Heart left ventricle (tissue), 16 donors: ENCODE measurements at places on chromosomes 1 and 21.

DNA sequence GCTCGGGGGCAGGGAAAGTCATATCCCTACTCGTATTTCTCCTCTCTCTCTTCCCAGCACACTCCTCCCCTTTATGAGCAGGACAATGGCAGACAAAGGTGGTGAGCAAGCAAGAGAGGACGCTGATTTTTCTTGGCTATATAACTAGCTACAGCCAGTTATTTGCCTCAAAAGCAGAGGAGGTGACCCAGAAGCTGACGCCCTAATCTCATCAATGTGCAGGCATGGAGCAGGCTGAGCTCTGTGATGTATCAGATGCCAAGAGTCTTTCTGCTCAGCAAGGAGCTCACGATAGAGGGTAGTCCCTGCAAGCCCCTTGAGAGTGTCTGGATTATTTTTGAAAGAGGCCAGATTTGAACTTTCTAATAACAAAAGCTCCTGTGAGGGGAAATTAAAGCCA is 75.5 kb downstream of the ASTN1 start:
- no peak for DNase-seq

DNA sequence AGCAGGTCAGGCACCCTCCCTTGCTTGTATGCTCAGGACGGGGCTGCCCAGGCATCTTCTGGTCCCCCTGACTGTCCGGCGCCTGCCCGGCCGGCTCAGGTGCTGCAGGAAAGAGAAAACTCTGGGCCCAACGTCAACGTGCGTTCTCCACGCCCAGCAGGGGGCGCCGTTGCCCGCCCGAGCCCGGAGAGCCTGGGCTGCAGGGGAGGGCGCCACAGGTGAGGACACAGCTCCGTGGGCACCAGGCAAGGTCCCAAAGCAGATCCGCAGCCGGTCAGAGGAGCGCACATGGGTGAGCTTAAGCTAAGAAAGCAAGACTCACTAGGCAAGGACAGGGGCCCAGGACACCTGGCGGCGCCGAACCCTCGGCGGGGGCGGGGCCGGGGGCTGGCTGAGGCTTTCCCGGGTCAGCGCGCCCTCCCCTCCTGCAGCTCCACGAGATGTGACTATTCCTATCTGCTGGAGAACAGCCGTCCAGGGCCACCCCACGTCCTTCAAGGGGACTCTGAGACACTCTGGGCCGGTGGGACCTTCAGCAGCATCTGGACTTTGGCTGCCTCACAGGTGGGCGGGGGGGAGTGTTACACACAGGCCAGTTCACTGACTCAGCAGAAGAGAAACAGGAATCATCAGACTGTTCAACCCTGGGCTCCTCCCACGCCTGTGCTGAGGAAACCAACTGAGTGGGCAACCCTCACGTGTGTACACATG is 29.3 kb downstream of the KRTAP10-1 start:
- peak; percentile 30 for DNase-seq

- DNase-seq: no peak
These were observed 41.4 kb upstream of the LMX1A start for GRCh38 chr1:165397944-165398343.

DNA sequence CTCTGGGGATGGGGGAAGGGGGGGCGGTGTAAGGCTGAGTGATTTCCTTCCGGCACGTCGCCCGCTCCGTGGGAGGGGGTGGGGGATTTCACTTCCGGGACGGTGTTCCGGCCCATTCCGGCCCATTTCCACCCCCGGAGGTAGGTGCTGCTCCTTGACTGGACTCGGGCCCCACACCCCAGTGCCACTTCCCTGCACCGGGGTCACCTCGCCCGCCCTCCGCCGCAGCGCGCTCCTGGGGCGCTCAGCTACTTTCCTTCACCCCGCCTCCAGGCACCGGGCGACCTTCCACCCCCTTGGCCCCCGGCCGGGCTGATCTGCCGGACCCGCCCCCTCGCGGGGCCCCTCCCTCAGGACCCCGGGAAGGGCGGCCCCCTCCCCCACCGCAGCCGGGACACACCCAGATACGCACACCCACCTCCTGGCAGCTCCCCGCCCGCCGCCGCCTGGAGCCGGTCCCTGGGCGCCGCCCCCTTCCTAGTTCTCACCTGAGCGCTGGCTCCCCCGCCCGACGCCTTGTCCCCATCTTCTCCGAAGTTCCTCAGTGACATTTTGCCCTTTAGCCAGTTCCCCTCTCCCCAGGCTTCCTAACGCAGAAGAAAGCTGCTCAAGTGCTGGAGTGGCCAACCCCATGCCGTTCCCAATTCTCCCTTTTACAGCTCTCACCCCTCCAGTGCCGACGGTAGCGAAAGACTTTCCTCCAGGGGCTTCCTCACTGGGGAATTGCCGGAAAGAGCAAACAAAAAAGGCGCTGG is at the start of gene ZBTB37:
TSS of gene ZBTB37 (plus strand) at position 115 of the 755 bp plus-strand sequence. CDS start 1,846 bp downstream, outside the sequence.
- DNase-seq: peak; percentile 89

GRCh38 chr1:12587981-12588640 is 29.9 kb downstream of the DHRS3 start:
- no peak for DNase-seq

DNA sequence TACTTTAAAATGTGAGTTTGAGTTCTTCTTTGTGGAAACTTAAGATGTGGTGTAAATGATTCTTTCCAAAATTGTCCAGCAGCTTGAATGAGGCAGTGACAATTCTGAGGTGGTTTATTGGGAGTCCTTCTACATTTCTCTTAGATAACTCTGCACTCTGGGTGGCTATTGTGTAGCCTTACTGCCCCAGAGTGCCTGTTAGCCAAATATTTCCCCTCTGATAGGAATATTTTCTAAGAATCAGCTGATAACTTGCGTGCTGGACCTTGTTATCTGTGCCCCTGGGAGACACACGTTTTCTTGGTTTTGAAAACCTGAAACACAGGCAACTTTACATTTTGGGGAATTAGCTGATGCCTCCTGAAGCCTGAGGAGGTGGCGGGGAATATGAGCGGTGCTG is 91.6 kb downstream of the CD247 start:
- no peak for DNase-seq

- DNase-seq: no peak
These were observed 115.2 kb downstream of the ROR1 start for GRCh38 chr1:63888984-63889383.

DNA sequence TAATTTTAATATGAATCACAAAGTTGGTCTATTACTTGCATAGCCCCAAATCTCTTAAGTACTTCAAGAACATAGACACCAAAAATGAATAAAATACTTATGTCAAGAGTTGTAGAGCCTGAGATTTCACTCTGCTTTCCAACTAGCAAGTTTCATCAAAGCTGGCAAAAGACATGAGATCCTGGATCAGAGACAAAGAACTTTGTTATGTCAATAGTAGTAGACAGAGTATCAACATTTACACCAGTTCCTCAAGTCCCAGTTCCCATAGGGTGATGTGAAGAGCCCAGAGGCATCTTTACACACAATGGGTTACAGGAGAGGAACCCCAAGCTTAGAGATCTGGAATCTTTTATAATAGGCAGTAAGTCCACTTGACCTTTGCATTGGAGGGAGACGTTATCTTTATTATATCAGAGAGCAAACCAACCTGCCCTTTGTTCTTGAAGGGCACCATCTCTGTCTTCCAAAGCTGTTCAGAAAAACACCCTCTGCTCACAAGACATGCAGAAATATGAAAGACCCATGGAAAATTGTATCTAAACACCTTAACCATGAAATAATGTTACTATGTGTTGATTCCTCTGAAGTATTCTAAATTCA is 174.4 kb upstream of the GALNT2 start:
- DNase-seq: no peak

- no peak for DNase-seq
These were observed 10.9 kb upstream of the GNL2 start for GRCh38 chr1:37606481-37607263.

DNA sequence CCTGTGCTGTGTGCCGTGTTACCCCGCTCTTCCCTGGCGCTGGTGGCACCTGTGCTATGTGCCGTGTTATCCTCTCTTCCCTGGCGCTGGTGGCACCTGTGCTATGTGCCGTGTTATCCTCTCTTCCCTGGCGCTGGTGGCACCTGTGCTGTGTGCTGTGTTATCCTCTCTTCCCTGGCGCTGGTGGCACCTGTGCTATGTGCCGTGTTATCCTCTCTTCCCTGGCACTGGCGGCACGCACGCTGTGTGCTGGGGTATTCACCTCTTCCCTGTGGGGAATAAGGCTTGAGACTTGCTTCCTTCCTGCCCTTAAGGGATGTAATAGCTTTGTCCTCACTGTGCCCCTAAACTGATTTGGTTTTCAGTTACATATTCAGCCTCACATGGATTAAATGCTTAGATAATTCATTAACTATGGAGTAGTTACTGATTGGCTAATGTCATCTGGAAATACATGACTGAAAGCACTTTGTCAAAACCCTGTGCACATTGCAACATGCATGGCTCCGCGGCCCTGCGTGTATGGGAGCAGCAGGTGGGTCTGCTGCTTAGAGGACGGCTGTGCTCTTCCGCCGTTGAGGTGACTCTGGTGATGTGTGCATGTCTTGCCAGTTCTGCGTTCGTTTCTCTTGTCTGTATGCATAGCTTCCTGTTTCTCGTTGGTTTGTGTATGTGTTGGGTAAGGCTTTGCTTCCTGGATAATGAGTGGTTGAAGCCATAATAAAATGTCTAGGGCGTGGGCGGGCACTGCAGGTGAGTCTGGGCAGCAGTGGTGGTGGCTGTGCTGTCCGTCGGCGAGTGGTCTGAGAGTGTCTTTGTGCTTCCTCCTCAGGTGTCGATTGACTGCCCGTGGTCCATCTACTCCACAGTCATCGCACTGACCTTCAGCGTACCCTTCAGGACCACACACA is 17.9 kb upstream of the PWP2 start:
- peak; percentile 18 for DNase-seq

DNA sequence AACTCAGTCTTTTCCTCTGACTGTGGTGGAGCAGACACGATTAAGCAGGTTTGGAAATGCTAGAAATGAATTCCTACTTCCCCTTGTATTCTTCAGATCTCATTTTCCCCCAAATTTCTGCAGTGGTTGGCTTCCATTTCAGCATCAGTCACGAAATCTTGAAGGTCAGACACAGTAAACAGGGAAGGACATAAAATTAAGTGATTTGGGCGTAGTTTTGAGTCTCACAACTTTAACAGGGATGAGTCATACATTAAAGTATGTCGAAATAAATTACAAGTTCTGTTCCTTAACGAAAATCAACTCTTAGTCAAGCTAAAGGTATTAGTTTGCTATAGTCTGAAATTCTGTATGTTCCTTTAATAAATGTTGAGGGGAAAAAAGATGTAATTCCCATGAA is 61.1 kb downstream of the HNRNPR start:
- no peak for DNase-seq

- DNase-seq: no peak
These were observed 66.0 kb downstream of the OBSCN start for GRCh38 chr1:228273720-228274451.

DNA sequence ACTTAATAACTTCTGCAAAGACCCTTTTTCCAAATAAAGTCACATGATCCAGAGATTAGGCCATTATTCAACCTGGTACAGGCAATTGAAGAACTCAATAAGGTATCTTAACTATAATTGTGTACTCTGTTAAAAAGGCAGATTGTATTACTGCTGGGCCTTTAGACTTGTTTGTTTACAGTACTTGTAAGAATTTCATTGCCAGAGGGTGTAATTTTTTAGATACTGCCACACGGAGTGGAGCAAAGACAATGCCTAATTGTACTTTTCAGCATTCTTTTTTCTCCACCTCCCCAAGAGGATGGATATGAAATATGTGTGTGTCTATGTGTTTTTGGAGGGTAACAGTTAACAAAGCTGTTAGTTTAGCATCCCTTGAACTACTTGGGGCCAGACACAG is 47.5 kb downstream of the HUNK start:
- no peak for DNase-seq

GRCh38 chr1:113297749-113298148 is 92.6 kb upstream of the MAGI3 start:
- DNase-seq: no peak

GRCh38 chr21:17988102-17988437 is 168.9 kb upstream of the C21orf91 start:
- DNase-seq: no peak

DNA sequence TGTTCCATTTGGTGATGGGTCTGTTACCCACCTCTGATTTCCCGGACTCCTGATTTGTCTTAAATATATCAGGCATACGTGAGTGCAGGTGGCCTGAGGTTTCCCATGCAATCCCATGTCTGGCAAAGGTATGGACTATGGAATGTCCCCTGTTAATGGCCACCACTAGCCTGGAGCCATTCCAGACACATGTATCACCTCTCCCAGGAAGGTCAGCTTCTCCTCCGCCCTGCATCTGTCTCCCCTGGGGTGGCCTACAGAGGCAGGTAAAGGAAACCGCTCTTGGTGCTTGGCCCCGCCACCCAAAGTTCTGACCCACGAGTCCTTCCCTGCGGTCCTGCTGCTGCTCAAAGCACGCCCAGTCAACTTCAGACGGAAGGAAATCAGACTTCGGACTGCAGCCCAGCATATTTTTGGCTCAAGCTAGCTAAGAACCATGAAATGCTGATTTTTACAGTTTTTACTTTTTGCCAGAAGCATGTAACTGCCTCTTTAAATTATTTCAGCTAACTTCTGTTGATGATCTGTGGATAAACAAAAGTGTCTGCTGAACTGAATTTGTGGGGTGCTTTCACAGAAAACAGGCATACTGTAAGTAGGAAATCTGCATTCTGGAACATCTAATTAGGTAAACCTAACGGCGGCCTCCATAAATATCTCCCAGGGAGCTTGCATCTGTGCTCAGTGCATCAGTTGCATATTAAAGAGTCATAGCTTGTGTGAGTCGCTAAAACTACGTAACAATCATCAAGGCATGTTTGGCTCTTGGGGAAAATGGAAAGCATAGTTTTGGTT is 105.9 kb downstream of the PCP4 start:
- no peak for DNase-seq

DNA sequence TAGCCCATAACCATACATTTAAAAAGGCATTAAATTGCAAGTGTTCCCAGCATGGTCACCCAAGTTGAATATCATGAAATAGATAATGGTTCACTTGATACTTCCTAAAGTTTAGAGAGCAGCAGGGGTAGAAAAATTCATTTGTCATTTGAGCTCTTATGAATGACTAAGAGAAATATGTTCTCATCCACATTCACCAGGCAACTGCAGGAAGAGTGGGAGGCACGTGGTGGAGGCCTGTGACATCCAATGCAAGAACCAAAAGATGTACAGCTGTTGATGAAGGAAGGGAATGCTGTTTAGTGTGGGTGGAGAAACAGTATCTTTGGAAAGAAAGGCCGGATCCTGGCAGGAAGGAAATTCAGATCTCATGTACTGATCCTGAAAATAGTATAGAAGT is 473.1 kb downstream of the ADGRL2 start:
- DNase-seq: no peak

DNA sequence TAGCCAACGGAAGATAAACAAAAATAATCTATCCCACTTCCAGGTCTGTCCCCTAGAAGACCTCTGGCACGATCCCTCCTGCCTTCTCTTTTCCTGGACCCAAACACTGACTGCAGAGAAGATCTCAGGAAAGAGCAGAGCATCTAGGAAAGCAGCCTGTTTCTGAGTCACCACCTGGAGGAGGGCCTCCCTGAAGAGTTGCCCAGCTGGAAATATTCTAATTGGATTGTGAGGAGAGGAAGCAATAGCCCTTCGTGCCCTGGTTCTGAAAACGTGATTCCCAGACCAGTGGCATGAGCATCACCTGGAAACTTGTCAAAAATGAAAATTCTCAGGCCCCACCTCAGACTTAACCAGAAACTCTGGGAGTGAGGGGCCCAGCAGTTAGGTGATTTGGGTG is 411.1 kb downstream of the SETD4 start:
- no peak for DNase-seq

GRCh38 chr1:93905051-93905450 is 4.2 kb downstream of the GCLM start:
- no peak for DNase-seq
